Activated T-helper 1 cell treated with anti-CD3 and anti-CD28 coated beads, Interleukin-12 subunit alpha, Interleukin-12 subunit beta, Interleukin-2, Interleukin-4 antibody, amounts not matched to agents 30 ng/mL and 10 ng/mL and 1 ng/mL, durations not matched to agents 14 hours and 24 hours and 36 hours (primary cell): ENCODE measurements at places on chromosomes 4 and X. TPM values are rescaled to one million over a fixed set of nuclear protein-coding genes. Genes with fewer than 3 reads are reported as not detected.

SMIM14 gene
- total RNA-seq: 0.76 and 1.6 TPM in 2 replicates

STPG2 gene
- total RNA-seq: not detected in 2 replicates

CT47B1 gene
- not detected in 2 replicates for total RNA-seq

AMTN gene
- not detected in 2 replicates for total RNA-seq

HAND2 gene
- total RNA-seq: not detected in 2 replicates

NAA11 gene
- not detected in 2 replicates for total RNA-seq

TRIM75 gene
- not detected in 2 replicates for total RNA-seq

ANK2 gene
- total RNA-seq: 2.9 and 3.1 TPM in 2 replicates

ARHGAP4 gene
- 128 TPM in 2 replicates for total RNA-seq

PWWP3B gene
- not detected in 2 replicates for total RNA-seq

COX7B2 gene
- not detected in 2 replicates for total RNA-seq

DNA sequence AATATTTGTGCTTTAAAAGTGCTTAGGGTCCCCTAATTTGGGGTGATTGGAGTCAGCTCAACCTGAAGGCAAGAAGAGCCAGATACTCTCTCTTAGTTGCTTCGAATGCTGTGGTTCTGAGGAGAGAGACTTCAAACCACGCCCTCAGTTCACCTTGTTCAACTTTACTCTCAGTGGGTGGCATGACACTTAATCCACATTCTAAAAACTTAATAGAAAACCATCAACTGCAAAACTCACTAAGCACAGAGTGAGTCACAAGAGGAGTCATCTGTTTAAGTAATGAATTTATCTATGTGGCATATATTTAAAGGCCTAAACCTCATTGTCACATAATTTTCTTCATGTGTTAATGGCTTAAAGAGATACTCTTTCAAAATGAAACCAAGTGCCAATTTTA, 99.5 kb upstream of the SLC4A4 start:
- no peak overlapping the region for H3K27ac ChIP-seq
- DNase-seq: no peak
- no peak overlapping the region for H3K4me3 ChIP-seq
- H3K36me3 ChIP-seq: no peaks in the 10 kb centered on the region

DNA sequence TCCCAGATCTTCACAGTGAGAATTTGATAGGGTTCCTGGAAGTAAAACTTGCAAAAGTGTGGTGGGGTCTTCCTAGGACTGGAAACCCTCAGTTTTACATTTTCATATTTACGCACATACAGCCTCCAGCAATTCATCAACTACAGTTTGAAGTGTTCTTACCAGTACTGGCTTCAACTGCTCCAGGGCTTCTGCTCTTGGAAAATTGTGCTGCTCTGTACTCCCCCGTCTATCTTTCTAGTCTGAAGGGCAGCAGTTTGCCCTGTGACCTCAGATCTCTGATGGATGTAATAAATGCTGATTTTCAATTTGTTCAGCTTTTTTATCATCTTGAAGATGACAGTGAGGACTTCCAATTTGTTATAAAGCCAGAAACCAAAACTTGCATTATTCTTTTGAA, 458.9 kb upstream of the FSTL5 start:
- no peak overlapping the region for H3K27ac ChIP-seq
- no peaks in the 10 kb centered on the region for H3K27me3 ChIP-seq
- H3K4me3 ChIP-seq: no peak overlapping the region

- peaks cover 6% of the 10 kb centered on the region for H3K4me1 ChIP-seq
- no peak overlapping the region for H3K4me3 ChIP-seq
- peak; percentile 14 for DNase-seq
- no peaks in the 10 kb centered on the region for H3K27me3 ChIP-seq
- H3K36me3 ChIP-seq: no peaks in the 10 kb centered on the region
Observed at GRCh38 chrX:18390941-18391538, 34.4 kb upstream of the CDKL5 start.

- no peak for DNase-seq
- H3K27me3 ChIP-seq: no peaks in the 10 kb centered on the region
- no peak overlapping the region for H3K4me3 ChIP-seq
- H3K27ac ChIP-seq: no peak overlapping the region
- no peaks in the 10 kb centered on the region for H3K4me1 ChIP-seq
Observed at GRCh38 chr4:14410516-14410915, 591.8 kb upstream of the CPEB2 start.

DNA sequence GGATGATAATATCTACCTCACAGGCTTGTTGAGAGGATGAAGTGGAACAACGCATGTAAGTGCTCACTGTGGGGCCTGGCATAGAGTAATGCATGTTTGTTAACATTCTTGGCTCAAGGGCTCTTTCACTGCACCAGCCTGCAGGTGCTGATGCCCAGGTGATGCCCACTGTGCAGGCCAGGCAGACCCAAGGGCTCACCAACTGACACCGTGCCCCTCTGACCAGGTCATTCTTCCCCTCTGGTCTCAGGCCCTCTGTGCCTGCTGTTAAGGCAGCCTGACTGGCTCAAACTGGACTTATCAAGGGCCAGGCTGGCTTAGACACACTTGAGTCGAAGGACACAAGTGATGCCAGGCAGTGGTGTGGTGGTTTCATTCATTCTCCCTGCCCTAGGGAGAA, 90.5 kb downstream of the PJA1 start:
- no peak overlapping the region for H3K27ac ChIP-seq
- no peaks in the 10 kb centered on the region for H3K27me3 ChIP-seq
- H3K4me1 ChIP-seq: no peaks in the 10 kb centered on the region

GRCh38 chr4:86876894-86877685, 15.1 kb downstream of the C4orf36 start:
- H3K27ac ChIP-seq: no peak overlapping the region
- H3K4me1 ChIP-seq: no peaks in the 10 kb centered on the region
- H3K4me3 ChIP-seq: no peak overlapping the region
- DNase-seq: no peak

DNA sequence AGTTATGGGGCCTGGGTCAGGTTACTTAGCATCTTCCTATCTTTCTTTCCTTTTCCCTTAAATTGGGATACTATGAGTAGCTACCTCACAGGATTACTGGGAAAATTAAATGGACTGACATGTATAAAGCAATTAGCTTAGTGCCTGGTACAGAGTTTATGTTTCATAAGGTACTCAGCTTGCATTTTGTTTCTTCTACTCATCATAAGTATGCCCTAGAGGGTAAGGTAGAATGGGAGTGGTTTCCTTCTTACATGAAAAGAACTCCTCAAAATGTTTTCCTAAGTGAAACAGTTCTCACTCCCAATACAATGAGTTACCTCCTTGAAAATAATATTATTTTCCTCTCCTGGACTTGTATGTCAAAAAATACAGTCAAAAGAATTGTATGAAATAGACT, 75.7 kb downstream of the NPFFR2 start:
- DNase-seq: no peak
- H3K36me3 ChIP-seq: no peaks in the 10 kb centered on the region
- peaks cover 5% of the 10 kb centered on the region for H3K4me1 ChIP-seq
- peaks cover 2% of the 10 kb centered on the region for H3K27me3 ChIP-seq
- no peak overlapping the region for H3K4me3 ChIP-seq

- peak; percentile 40 for DNase-seq
- peaks cover 12% of the 10 kb centered on the region for H3K27me3 ChIP-seq
- H3K4me1 ChIP-seq: peaks cover 5% of the 10 kb centered on the region
- H3K36me3 ChIP-seq: no peaks in the 10 kb centered on the region
- H3K27ac ChIP-seq: no peak overlapping the region
Observed at GRCh38 chr4:24980064-24980690, 50.6 kb downstream of the LGI2 start.

GRCh38 chrX:38154818-38155217, 65.9 kb downstream of the SRPX start:
- DNase-seq: no peak
- peaks cover 4% of the 10 kb centered on the region for H3K27me3 ChIP-seq
- H3K4me1 ChIP-seq: no peaks in the 10 kb centered on the region
- no peak overlapping the region for H3K27ac ChIP-seq

GRCh38 chr4:82360298-82361177, 13.3 kb downstream of the HNRNPD start:
- H3K36me3 ChIP-seq: peaks cover 46% of the 10 kb centered on the region
- H3K4me3 ChIP-seq: no peak overlapping the region
- H3K27me3 ChIP-seq: no peaks in the 10 kb centered on the region
- H3K4me1 ChIP-seq: peaks cover 83% of the 10 kb centered on the region

GRCh38 chrX:132853040-132853439, 105.4 kb downstream of the HS6ST2 start:
- H3K4me1 ChIP-seq: peaks cover 12% of the 10 kb centered on the region
- H3K4me3 ChIP-seq: no peak overlapping the region
- no peak for DNase-seq
- H3K36me3 ChIP-seq: peaks cover 3% of the 10 kb centered on the region

DNA sequence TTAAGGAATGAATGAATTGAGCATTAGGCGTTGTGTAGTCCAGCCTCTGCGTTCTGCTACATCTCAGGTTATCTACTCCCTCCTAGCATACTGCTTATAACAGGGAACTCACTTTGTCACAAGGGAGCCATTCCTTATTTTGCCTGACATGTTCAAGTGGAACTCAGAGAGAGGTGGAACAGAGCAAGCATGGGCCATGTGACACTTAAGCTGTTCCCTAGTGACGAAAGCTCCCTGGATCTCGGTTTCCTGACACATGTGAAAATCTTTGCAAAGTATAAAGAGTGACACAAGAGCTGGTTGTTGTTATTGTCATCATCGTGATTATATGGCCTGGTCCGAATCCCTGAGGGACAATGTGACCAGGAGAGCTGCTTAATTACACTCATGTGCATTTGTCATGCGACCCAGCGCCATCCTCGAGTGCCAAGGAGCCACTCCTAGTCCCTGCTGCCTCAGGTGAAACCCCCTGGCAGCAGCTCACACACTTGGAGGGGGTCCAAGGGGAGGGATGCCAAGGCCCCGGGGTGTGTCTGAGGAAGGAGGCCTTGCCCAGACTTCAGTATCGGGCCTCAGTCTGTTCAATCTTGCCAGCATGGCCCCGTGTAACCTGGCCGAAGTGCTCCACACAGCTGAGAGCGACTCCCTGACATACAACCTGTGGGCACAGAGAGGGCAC, 98.5 kb upstream of the MAP3K15 start:
- no peaks in the 10 kb centered on the region for H3K27me3 ChIP-seq
- H3K4me1 ChIP-seq: peaks cover 9% of the 10 kb centered on the region
- H3K27ac ChIP-seq: no peak overlapping the region
- H3K36me3 ChIP-seq: peaks cover 9% of the 10 kb centered on the region
- no peak for DNase-seq

GRCh38 chr4:6573986-6574746, 823 bp upstream of the MAN2B2 start:
- H3K27me3 ChIP-seq: peaks cover 5% of the 10 kb centered on the region
- DNase-seq: no peak
- H3K27ac ChIP-seq: no peak overlapping the region
- H3K4me3 ChIP-seq: peak overlapping the region; percentile 87
- no peaks in the 10 kb centered on the region for H3K4me1 ChIP-seq

DNA sequence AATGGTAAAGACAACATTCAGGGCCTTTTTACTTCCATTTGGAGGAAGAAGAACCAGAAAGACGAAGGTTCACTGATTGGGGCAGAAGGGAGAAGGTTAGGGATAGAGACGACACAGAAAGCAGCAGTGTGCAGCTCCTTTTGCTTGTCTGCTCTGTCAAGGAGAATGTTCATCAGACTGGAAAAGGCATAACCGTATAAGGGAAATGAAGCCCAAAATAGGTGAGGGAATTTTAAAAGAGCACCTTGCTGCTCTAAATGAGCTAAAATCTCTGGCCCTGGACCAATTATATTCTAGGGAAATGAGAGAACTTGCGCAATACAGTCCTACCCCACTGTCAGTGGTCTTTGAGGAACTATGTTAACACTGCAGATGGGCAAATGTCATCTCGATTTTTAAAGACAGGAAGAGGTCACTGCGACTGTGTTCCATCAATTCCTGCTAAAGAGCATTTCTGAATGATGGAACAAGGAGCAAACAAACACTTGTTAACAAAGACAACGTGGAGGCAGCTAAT, 909.8 kb upstream of the FTHL17 start:
- H3K4me3 ChIP-seq: no peak overlapping the region
- no peak for DNase-seq
- H3K4me1 ChIP-seq: no peaks in the 10 kb centered on the region
- H3K27ac ChIP-seq: no peak overlapping the region
- H3K36me3 ChIP-seq: no peaks in the 10 kb centered on the region

GRCh38 chr4:124504431-124504830, 208.1 kb downstream of the ANKRD50 start:
- no peaks in the 10 kb centered on the region for H3K27me3 ChIP-seq
- no peak for DNase-seq
- H3K4me1 ChIP-seq: no peaks in the 10 kb centered on the region
- no peak overlapping the region for H3K27ac ChIP-seq

DNA sequence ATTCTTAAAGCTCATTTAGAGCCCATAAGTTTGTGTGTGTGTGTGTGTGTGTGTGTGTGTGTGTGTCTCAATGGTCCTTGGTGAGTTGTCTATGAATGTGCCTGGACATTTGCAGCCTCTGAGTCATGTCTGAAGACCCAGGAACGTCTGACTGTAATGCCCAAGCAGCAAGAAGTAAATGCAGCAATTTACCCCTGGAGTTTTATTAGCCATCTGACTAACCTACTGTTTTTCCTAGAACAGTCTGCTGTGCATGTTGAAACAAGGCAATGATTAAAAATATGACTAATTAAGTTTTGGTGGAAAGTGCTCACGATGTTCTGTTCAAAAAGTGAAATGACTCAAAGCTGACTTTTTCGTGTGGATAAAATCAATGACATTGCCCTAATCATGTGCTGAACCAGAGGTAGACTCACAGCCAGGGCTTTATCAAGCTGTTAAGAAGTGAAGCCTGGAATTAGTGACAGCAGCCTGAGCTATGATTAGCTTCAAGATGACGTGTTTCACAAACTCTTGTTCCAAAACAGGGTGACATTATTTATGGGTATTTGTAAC, 201.6 kb downstream of the CPE start:
- H3K4me1 ChIP-seq: no peaks in the 10 kb centered on the region
- no peaks in the 10 kb centered on the region for H3K27me3 ChIP-seq
- H3K36me3 ChIP-seq: no peaks in the 10 kb centered on the region
- no peak overlapping the region for H3K4me3 ChIP-seq
- no peak overlapping the region for H3K27ac ChIP-seq

- no peaks in the 10 kb centered on the region for H3K4me1 ChIP-seq
- no peak for DNase-seq
- H3K4me3 ChIP-seq: no peak overlapping the region
Observed at GRCh38 chr4:11700751-11701226, 272.1 kb upstream of the HS3ST1 start.

GRCh38 chrX:74521961-74522751, 92.3 kb downstream of the RLIM start:
- H3K27ac ChIP-seq: no peak overlapping the region
- H3K36me3 ChIP-seq: no peaks in the 10 kb centered on the region
- no peaks in the 10 kb centered on the region for H3K4me1 ChIP-seq
- no peak overlapping the region for H3K4me3 ChIP-seq

GRCh38 chr4:88014386-88014905, 7.0 kb downstream of the PKD2 start:
- DNase-seq: no peak
- H3K27me3 ChIP-seq: no peaks in the 10 kb centered on the region
- H3K27ac ChIP-seq: no peak overlapping the region
- H3K4me3 ChIP-seq: no peak overlapping the region
- peaks cover 37% of the 10 kb centered on the region for H3K4me1 ChIP-seq

DNA sequence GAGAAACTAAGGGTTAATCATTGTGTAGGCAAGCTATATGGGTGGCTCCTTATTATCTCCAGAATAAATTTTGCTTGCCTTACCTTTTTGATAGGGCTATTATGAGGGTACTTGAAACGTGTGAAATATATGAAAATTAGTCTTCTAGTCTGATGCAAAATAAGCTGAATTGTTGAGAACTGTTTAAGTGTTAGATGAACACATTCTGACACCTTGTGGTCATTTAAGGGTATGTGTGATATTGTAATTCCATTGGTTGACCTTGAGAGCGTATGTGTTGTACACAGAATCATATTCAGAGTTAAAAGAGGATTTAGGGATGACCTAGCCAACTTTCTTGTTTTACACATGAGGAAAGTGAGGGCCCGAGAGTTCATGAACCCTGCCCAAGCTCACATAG, 44.6 kb upstream of the LINC00632 start:
- H3K4me1 ChIP-seq: no peaks in the 10 kb centered on the region
- H3K27me3 ChIP-seq: no peaks in the 10 kb centered on the region
- H3K27ac ChIP-seq: no peak overlapping the region
